ENCODE measurements at places on chromosomes 2 and 18.

DNA sequence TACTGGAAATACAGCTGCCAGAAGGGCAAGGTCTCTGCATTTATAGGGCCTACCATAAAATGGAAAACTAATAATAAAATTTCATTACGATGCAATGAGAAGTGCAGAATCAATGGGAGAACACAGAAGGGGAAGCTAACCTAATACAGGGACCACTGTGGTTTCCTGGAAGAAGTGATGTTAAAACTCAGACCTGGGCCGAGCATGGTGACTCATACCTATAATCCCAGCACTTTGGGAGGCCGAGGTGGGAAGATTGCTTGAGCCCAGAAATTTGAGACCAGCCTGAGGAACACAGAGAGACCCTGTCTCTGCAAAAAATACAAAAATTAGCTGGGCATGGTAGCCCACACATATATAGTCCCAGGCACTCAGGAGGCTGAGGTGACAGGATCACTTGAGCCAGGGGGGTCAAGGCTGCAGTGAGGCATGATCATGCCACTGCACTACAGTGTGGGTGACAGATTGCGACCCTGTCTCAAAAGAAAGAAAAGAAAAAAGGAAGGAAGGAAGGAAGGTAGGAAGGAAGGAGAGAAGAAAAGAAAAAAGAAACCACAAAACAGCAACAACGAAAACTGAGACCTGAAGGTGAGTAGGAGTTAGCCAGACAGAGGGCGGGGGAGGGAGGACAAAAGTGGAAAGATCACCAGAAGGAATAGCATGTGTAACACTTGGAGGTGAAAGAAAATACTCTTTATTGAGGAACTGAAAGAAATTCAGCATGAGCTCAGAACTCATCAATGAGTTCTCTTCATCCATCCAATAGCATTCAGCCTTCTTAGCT lies 58.3 kb upstream of the DTNA start:
- no peak for DNase-seq

- peak; percentile 95 for DNase-seq
Observed at GRCh38 chr2:20514596-20515269, 67.9 kb downstream of the RHOB start.

DNA sequence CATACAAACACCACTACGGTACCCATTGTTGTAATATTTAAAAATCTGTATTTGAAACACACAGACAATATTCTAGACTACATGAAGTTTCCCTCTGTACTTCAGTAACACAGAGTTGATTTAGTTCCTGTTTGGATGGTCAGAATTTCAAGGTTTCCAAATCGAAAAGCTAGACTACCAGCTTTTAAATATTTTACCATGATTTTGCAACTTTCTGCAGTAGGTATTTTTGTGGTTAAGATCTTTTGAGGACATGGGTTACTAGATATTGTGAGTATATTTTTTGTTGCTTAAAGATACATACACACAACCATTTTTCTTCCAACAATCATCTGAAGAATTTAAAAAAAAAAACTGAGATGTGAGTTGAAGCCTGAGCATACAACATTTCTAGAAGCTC lies 10.9 kb downstream of the SERPINB5 start:
- DNase-seq, result no peak

DNA sequence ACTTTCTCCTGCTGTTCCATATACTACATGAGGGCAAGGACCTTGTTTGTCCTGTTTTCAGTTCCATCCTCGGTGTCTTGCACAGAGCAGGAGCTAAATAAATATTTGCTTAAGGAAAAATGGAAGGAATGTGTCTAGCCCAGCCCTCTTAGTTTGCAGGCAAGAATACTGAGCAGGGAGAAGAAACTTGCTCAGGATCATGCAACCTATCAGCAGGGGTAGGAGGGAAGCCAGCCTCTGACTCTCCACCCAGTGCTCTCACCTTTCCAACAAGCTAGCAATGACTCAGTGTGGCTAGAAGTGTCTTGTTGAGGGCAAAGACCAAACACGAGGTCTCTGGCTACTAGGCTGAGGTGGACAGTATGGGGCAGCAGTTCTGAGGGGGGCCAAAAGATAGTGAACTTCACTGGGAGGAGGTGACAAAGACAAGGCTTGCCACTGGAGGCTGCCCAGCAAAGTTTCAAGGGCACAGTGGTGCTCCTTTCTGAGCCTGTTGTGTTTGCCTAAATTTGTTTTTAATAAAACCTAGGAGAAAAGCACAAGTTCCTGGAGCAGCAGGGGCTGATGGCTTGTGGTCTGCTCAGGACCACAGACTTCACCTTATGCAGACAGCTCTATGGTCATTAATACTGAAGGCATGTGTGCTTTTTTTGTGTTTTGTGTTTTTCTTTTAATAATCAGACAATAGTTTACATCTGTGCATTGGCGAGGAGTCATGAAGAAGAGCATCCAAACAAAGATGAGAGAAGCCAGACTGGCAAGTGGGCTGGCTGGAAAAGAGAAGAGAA lies 49.1 kb upstream of the CTAGE1 start:
- DNase-seq, result peak; percentile 39

DNA sequence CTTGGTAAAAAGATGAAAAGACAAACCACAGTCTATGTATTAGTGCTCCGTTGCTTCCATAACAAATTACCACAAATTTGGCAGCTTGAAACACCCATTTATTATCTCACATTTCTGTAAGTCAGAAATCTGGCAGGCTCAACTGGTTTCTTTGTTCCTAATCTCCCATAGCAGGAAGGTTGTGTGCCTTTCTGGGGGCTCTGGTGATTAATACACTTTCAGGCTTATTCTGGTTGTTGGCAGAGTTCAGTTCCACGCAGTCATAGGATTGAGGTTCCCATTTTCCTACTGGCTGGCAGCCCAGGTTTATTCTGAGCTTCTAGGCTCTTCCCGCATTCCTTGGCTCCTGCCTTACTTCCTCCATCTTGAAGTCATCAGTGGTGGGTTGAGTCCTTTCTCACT lies 189.3 kb downstream of the ANAPC1 start:
- DNase-seq, result no peak

DNA sequence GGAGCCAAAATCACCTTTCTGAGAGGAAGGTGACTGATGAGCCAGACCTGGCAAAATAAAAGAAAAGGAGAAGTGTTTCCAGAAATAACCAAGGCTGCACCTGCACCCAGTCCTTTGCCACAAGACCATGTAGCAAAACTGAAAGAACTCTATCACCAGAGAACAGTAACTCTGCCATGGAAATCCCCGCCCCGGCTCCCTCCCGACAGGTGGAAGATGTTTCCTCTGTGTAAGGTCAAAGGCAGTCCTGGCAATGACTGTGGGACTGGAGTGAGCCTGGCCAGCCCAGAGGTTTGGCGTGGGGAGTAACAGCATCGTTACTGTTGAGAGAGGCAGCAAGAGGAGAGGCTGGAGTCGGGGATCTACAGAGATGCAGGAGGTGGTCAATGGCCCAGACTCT lies 42.3 kb downstream of the SPRED2 start:
- DNase-seq, result no peak

DNA sequence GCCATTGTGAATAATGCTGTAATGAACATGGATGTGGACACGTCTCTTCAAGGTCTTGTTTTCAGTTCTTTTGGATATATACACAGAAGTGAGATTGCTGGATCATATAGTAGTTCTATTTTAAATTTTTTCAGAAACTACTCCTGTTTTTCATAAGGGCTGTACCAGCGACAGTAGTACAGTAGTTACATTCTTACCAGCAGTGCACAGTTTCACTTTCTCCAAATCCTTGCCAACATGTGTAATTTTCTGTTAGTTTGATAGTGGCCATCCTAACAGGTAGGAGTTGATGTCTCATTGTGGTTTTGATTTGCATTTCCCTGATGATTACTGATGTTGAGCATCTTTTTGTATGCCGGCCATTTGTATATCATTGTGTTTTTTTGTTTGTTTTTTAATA lies 81.7 kb downstream of the EPC2 start:
- no peak for DNase-seq

GRCh38 chr2:70679259-70679658 lies 88.7 kb downstream of the ADD2 start:
- no peak for DNase-seq

GRCh38 chr2:128474036-128474955 lies 155.6 kb upstream of the HS6ST1 start:
- no peak for DNase-seq

DNA sequence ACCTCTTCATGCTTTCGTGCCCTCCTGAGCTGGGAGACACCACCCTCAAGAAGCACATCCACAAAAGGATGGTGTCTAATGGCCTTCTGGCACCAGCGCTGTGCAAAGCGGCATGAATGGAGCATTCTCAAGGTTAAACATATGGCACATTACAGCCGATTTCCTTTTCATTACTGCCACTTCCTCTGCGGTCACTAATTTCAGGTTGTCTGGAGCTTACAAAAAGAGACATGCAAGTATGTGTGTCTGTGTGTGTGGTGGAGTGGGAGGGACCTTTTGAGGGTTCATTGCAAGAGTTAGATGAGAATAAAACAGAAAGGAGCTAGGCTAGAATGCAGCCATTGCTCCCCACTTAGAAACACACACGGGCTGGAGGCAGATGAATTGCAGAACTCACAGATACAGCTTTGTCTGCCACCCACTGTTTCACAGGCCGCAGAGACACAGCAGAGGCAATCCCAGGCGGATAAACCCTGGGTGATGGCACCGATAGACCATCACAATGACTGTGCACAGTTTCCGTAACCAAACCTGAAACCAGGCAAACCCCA lies 76.0 kb downstream of the TGIF1 start:
- no peak for DNase-seq

GRCh38 chr2:196473617-196474016 lies 165.9 kb upstream of the CCDC150 start:
- DNase-seq, result no peak

- no peak for DNase-seq
Observed at GRCh38 chr2:175535631-175536030, 354.1 kb upstream of the ATP5MC3 start.

GRCh38 chr2:71905205-71905604 lies 242.5 kb downstream of the CYP26B1 start:
- DNase-seq, result no peak

GRCh38 chr18:39057423-39058064 lies 1491.9 kb upstream of the CELF4 start:
- DNase-seq, result peak; percentile 3

DNA sequence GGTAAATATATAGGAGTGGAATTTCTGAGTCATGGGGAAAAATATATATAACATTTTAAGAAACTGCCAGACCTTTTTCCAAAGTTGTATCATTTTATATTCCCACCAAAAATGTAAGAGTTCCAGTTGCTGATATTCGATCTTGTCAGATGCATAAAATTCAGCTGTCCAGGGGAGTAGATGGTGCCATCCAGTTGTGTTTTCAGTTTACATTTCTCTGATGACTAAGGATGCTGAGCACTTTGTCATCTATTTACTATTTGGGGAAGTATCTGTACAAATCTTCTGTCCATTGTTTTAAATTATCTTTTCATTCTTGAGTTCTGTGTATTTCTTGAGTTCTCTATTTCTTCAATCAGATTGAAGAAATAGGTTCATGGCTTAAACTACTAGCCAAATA lies 126.1 kb downstream of the RTN4 start:
- DNase-seq, result no peak

GRCh38 chr2:68766376-68766845 lies 31.8 kb downstream of the ARHGAP25 start:
- no peak for DNase-seq

DNA sequence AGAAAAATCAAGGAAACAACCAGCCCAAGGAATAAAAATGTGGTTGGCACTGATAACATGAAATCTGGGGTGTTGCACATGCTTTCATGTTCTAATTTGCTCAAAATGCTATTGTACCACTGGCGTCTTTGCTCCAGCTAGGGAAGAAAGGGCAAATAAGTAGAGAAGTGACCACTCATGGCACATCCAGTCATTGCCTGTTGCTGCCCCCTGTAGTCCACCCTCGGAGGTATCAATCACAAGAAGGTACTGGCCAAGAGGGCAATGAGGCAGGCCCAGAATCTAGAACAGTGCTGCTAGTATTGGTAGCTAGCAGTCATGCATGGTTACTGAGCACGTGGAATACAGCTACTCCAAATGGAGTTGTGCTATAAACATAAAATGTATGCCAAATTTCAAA lies 213.4 kb downstream of the CDCA7 start:
- DNase-seq, result no peak

DNA sequence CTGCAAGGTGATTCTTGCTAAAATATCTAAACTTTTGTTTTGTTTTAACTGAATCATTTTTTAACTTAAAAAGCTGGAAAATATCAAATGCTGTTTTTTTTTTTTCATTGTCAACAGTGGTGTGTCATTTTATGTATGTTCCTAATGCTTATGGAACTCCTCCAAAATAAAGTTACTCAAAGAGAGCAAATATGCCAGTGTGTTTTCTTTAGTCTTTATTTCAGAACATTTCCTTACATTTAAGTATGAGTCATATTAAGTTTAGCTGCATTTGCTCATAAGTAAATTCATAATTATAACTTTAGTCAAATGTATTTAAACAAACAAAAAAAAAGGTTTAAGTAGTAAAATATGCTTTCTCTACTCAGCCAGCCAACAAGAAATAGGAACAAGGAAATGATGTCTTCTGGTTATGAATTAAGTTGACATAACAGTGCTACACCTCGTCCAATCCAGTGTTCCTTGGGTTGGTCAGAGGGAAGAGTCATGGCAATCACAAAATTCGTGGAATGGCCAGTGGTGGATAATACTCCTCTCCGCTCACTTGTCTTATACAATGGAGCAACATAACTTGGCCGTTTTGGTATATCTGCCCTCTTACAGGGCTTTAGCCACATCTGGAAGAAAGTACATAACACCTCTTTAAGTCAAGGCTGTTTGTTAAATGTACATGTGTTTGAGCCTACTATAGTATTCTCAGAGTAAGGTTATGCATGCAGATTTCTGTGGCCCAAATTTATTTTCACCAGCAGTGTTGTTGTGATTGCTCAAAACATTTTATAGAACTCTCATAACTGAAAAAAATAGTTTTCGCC lies 80.7 kb downstream of the SLC39A10 start:
- no peak for DNase-seq

- DNase-seq, result no peak
Observed at GRCh38 chr2:28394331-28394877, 1.7 kb downstream of the FOSL2 start.

DNA sequence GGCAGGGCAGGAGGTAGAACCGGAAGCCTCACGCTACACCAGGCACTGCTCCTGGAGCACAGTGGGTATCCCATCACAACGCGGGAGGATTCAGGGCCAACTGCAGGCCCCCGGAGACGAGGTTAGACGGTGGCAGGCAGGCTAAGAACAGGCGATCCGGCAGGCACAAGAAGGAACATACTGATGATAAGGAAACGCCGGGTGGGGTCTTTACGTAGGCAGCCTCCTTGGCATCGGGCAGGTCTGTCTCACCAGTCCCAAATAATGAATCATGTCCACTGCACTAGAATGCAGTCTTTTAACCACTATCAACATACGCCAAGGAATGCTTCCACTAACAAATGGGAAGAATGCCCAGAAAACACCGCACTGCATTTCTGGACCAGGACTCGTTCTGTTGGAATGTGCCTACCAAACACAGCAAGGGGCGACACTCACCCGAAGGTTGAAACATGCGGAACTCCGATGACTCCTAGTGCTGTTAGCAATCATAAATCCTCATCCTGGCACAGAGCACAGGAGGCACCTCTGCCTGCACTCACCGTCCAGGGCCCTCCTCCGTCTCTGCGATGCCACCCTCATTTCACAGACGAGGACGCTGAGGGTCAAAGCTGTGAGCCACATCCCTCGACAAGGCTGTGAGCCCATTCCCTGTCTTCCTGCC lies 35.2 kb downstream of the ZNF516 start:
- DNase-seq, result peak; percentile 96

GRCh38 chr18:12580630-12581342 lies 77.1 kb downstream of the SPIRE1 start:
- DNase-seq, result no peak
